IPS DF 6.9 (cell line): ENCODE measurements at places on chromosomes 2 and 18.

DNA sequence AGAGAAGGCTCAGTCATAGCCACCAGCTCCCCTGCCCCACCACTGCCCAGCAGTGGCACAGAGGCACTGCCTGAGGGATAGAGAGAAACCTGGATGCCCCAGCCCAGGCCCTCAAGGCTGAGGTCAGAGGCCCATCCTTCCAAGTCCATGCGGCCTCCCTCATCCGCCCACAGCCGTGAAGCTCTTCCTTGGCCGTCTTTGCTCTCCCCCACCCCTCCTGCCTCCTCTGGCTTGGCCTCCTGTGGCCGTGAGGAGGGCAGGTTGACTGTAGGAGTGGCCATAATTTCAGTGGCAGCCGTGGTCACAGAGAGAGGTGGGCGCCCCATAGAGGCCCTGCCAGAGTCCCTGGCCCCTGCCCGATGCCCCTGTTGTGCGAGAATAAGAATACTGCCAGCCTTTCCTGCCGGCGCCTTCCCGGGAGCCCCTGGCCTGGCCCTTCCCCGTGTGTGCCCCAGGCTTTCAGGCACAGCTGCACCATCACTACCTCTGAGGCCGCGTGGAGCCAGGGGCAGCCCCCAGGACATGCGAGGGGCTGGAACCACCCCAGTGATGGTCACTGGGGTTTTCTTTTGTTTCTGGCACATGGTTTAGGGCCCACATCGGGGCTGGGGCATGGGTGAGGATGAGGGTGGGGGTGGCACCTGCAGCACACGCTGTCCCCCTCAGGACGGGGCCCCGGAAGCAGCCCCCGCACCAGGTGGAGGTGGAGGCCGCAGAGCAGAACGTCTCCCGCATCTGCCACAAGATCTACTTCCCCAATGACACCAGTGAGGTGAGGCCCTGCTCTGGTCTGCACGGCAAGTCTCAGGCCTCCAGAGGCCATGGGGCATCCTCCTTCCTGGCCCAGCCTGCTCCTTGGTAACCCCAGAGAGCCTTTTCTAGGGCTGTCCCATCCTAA lies 13.1 kb upstream of the GPR17 start:
- H3K4me3 ChIP-seq = no peak overlapping the region
- H3K27ac ChIP-seq = no peak overlapping the region
- no peaks in the 10 kb centered on the region for H3K36me3 ChIP-seq
- H3K27me3 ChIP-seq = no peaks in the 10 kb centered on the region
- DNase-seq = no peak
- H3K4me1 ChIP-seq = peaks cover 4% of the 10 kb centered on the region

DNA sequence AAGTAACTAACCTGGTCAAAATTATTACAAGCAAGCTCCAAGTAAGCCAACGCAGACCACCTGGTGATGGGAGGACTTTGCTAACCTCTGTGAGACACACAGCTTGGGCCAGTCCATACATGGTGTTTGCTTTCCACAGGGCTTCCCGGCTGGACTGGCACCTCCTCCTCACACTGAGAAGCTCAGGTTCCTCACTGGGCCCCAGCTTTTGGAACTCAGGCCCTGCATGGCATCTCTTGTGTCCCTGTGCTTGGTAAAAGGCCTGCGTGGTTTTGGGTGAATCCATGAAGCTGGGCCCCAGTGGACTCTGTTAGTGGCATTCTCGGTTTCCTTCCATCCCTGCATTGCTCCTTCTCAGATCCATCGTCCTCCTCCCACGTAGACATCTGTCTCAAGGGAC lies 123.4 kb downstream of the VAPA start:
- H3K27me3 ChIP-seq = no peaks in the 10 kb centered on the region
- H3K36me3 ChIP-seq = no peaks in the 10 kb centered on the region
- DNase-seq = no peak
- no peak overlapping the region for H3K27ac ChIP-seq
- H3K4me1 ChIP-seq = peaks cover under 1% of the 10 kb centered on the region

- no peak overlapping the region for H3K27ac ChIP-seq
- no peaks in the 10 kb centered on the region for H3K27me3 ChIP-seq
- no peaks in the 10 kb centered on the region for H3K36me3 ChIP-seq
- H3K4me1 ChIP-seq = peaks cover 8% of the 10 kb centered on the region
- no peak for DNase-seq
These were observed 32.3 kb downstream of the NCK2 start for GRCh38 chr2:105777031-105777482.

DNA sequence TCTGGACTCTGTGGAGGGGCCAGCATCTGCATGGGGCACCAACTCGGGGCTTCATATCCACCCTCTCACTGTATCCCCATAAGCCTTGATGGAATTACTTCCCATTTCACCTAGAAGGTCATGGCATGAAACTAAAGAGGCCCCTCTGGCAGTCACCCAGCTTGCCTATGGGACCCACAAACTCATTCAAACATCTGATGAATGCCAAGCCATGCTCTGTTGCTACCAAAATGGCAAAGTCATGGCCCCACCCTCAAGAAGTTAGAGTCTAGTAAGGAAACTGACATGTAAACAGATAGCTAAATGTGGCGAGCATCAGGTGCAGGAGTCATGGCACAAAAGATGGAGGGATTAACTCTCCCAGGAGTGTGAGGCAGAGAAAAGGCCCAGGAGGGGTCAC lies 14.5 kb downstream of the CYB5A start:
- no peak overlapping the region for H3K27ac ChIP-seq
- DNase-seq = no peak
- no peak overlapping the region for H3K4me3 ChIP-seq
- H3K27me3 ChIP-seq = no peaks in the 10 kb centered on the region
- peaks cover 11% of the 10 kb centered on the region; the same call in 1 of the 2 replicates for H3K4me1 ChIP-seq

- H3K4me1 ChIP-seq = peaks cover 27% of the 10 kb centered on the region
These were observed 25.6 kb downstream of the DNMT3A start for GRCh38 chr2:25316101-25316500.

DNA sequence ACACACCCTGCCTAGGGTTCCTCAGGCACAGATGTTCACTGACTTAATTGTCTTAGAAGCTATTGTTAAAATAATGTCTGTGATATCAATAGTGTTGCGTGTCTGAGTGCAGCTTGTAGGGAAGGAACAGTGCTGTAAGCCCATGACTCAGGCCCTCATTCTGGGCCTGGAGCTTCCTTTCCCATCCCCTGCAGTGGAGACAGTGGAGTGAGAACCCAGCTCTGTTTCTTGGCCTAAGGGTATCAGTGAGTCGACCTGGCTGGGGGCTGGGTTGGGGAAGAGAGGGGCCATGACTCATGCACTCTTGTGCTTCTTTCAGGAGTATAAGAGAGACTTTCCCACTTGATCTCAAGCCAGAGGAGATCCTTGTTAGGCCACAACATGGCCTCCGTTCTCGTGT lies 106.8 kb downstream of the HRH4 start:
- H3K27ac ChIP-seq = no peak overlapping the region
- H3K36me3 ChIP-seq = no peaks in the 10 kb centered on the region
- H3K27me3 ChIP-seq = no peaks in the 10 kb centered on the region

DNA sequence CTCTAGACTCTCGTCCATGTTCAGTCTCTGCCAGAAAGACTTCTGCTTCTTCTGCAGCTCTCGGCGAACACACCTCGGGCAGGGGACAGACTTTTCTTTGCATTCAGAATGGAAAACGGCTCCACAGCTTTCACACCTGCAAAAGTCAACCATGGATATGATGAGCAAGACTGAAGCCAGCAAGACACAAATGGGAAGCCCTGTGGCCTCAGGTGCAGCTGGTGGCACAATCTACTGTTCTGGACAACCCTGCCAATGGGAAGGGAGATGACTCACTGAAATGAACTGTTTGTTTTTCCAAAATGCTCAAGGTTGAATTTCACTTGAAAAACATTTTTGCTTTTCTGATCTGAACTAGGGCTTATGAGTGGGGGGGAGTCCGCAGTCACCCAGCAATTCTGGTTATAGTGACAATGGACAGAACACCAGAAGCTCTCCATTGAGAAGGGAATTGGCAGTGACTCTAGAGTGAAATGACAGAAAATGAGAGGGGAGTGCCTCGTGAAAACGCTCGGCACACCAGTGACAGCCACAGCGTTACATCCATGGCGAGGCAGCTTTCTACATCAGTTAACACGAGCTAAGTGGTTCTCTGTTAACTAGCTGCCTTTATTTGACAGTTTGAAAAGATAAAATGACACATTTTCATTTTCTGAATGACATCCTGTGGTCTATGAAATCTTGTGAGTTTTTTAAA lies 58.8 kb upstream of the FZD5 start:
- no peak overlapping the region for H3K4me3 ChIP-seq
- DNase-seq = no peak
- no peaks in the 10 kb centered on the region for H3K27me3 ChIP-seq
- no peaks in the 10 kb centered on the region; the same call in 1 of the 2 replicates for H3K4me1 ChIP-seq
